NCI-H1436 (cell line): ENCODE measurements at places on chromosomes 3 and 15.
A peak's percentile ranks its signal among the peaks of the same experiment; 100 is the strongest.

DNA sequence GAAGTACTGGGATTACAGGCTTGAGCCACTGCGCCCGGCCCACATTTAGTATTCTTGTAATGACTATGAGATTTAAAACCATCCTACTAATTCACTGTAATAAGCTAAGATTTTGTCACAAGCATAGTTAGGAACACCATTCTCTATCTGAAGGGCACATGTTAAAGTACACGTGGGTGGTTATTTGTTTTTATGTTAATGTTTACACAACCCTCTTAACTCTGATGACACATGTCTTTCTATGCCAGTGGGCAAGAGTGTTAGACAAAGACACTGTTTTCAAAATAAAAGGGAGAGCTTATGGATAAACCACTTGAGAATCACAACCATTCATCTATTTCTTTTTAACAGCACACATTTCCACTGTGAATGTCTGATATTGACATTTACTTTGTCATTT lies 537.6 kb upstream of the IL12A start:
- no peak for DNase-seq

GRCh38 chr3:107421170-107421792 lies 44.0 kb downstream of the CCDC54 start:
- DNase-seq: peak; percentile 59

DNA sequence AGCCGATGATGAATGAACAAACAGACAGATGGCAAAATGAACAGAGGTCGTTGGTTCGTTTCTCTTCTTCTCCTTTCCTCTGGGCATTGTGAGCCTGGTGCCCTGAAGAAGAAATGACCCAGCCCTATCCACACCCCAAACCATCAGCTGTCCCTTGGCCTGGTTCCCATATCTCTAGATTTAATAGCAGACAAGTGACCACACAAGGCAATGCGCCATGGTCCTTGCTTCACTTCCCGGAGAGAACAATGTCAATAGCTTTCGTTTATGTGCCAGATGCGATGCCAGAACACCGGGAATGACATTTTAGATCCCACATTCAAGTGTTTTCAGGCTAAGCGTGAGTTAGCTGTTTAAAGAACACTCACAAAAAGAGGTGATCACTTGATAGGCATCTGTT lies 17.7 kb downstream of the POC1A start:
- DNase-seq: no peak

GRCh38 chr3:128665362-128666021 lies 14.9 kb upstream of the RPN1 start:
- peak; percentile 4 for DNase-seq

GRCh38 chr3:168653255-168653654 lies 557.5 kb upstream of the GOLIM4 start:
- no peak for DNase-seq

DNA sequence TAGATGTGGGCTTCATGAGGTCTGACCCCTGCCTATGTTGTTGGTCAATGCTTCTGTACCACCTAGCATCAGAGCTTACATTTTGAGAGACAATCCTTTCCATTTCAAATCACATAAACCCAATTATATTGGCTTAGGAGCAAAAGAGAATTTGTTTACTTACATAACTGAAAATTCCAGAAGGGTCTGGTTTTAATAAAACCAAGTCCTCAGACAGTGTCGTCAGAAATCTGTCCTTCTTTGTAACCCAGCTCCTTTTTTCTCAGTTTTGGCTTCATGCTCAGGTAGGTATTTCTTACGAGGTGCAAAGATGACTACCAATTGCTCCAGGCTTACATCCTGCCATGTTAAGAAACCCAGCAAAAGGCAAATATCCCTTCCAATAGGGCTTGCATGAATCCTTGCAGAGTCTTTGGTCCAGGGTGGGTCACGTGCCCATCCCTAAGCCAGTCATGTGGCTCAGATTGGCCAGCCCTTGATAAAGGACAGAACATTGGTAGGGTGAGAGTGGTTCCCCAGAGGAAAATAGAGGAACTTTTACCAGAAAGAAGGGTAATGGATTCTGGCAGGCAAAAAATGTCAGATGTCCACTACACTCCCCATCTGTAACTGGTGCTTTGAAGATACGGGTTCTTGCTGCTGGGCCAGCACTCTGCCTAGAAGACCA lies 50.2 kb upstream of the VILL start:
- no peak for DNase-seq

- no peak for DNase-seq
Measured at GRCh38 chr3:142149673-142149992, 289 bp upstream of the TFDP2 start.

DNA sequence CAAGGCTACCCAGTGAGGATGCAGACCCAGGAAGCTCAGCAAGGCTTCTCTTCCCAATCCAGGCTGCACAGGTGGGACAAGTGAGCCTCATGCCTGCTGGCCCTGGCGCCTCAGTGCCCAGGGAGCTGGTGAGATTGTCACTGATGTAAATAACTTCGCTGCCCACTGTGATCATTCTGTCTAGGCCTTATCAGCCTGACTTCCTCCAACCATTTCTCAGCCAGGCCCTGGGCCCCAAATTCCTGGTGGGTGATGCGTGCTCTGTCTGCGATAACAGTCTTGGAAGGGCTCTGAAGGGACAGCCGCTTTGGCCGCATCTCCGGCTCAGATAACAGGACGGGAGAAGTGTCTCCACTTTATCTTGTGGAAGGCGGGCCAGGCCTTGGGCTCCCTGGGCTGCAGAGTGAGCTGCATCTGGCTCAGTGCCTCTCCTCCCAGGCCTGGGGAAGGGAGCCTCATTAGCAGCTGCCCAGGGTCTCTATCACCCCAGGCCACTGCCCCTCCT lies 2.2 kb upstream of the FBLN2 start:
- DNase-seq: no peak

DNA sequence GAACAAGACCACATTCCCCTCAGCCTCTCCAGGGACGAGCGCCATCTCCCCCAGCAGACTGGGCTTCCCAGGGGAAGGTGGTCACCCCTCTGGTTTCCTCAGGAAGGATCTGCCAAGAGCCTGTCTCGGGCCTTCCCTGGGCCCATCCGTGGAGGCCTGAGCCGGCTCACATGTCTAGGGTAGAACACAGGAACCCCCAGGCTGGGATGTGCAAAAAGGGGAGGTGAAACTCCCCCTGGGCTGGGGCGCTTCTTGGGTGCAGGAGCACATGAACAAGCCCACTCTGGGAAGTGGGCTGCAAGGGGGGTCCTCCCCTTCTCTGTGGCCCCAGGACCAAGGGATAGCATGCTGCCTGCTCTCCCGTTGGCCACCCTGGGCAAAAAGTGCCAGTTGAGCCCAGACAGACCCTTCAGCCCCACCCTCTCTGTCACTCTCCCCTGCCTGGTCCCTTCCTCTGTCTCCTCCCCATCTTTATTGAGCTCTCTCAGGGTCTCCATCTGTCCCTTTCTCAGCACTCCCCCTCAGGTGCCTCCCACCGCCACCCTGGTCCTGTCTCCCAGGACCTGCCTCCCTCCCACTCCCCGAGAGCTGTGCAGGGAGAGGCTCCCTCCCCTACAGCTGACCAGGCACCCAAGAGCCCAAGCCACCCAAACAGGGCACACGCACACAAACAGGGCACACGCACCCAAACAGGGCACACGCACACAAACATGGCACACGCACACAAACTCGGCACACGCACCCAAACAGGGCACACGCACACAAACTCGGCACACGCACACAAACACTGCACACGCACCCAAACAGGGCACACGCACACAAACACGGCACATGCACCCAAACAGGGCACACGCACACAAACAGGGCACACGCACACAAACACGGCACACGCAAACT lies 864 bp downstream of the SEMA3G start:
- DNase-seq: no peak

DNA sequence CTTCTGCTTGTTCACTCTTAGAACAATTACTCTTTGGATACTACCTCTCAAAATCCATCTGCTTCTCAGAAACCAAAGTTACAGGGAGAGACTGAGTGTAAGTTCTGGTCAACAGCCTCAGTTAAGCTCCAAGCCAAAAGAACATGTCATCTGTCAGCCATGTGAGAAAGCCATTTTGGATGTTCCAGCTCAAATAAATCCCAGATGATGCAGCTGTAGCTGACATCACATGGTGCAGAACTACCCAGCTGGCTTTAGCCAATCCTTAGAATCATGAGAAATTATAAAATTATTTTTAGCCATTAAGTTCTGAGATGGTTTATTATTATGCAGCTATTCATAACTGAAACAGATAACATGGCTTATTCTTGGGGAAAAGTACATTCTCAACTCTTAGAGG lies 696.0 kb downstream of the ZNF385D start:
- DNase-seq: no peak

DNA sequence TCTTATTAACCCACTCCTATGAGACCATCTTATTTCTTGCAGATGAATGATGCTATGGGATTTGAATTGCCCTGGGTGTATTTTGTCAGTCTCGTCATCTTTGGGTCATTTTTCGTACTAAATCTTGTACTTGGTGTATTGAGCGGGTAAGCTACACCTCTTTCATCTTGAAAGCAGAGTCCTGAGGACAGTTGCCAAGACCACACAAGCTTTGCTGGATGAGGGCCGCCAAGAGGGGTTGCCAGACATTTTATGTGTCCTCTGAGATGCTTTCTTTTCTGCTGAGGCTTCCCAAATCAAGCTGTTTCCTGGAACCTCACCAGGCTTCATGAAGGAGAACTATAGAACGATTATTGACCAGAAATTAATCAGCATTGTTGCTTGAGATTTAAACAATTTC lies 173.2 kb downstream of the CHDH start:
- DNase-seq: no peak

GRCh38 chr3:8745619-8746370 lies 12.2 kb downstream of the CAV3 start:
- DNase-seq: no peak

DNA sequence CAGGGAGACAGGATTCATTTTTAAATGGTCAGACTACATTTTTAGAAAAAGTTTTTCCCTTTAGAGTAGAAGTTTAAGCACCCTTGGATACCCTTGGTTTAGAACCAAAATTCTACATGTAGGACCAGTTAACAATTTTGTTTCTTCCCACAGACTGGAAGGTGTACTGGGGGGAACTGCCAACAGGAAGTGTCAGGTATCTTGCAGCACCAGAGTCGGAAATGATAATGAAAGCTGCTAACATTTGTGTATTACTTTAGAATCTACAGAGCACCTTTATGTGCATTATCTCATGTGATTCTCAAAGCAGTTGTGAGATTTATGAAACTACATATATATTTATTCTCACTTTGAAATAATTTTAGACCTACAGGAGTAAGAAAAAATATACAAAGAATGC lies 21.5 kb downstream of the SPRED1 start:
- no peak for DNase-seq
